ENCODE measurements at places on chromosomes 4 and X.

DNA sequence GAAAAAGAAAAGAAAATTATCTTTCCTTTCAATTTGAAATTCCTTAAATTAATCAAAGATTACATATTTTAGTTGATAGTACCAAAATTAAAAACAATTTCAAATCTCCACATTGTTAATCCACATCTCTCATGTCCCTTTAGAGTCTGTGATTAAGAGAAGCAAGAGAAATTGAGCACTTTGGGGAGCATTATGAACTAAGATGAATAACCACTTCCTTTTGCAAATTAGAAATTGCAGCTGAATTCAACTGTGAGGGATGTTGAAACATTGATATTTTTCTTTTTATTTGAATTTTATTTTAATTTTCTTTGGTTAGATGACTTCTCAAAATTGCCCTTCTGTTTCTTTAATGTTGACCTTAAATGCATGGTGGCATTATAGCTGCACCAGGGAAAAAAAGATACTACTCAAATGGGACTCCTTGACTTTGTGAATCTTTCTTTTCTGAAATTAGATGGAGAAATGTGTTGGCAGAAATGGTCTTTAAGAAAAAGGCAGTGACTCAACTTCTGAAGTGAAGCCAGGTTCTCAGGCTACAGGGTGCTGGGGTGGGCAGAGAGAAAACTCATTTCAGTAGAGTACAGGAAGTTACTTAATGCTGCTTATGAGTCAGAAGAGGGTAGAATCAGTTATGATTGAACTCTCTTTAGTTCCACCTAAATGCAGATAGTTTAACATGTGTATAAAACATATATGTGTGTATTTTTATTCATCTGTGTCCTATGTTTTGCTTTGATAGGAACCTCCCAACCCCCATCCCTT, 92.0 kb upstream of the TNIP3 start:
- DNase-seq = peak; percentile 90

GRCh38 chrX:130083107-130083490, 27.2 kb downstream of the ELF4 start:
- DNase-seq = no peak

GRCh38 chr4:103098341-103098740, 1.3 kb downstream of the BDH2 start:
- DNase-seq = no peak

- no peak for DNase-seq
These were observed 42.4 kb downstream of the KDM6A start for GRCh38 chrX:44915361-44915868.

GRCh38 chrX:68072041-68072440, 361.3 kb downstream of the OPHN1 start:
- DNase-seq = no peak

GRCh38 chr4:14529653-14530052, 472.6 kb upstream of the CPEB2 start:
- no peak for DNase-seq

DNA sequence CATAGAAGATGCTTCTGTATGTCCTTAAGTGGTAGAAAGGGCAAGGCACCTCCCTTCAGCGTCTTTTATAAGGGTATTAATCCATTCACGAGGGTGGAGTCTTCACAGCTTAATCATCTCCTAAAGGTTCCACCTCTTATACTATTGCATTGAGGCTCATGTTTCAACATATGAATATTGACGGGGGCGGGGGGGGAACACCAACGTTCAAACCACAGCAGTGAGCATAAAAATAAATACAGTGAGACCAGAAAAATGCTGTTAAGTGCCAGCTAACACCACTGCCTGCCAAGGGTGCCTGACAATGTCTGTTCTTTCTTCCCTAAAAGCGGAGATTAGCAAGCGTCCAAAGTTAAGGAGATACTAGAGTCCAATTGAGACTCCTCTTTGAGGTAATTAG, 323.3 kb downstream of the STK32B start:
- DNase-seq = no peak

- no peak for DNase-seq
These were observed 35.9 kb upstream of the RELL1 start for GRCh38 chr4:37721995-37722638.

DNA sequence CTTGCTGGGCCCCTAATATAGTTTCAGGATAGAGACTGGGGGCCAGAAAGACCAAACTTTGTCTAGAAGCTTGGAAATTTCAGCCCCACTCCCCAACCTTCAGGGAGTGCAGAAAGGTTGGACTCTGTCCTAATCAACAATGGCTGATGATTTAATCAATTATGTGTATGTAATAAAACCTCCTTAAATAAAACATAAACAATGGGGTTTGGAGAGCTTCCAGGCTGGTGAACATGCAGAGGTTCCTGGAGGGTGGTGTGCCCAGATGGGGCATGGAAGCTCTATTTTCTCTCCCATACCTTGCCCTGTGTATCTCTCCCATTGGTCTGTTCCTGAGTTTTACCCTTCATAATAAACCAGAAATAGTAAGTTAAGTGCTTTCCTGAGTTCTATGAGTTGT, 174.2 kb downstream of the GC start:
- no peak for DNase-seq

- peak; percentile 30 for DNase-seq
These were observed 2.7 kb upstream of the BMX start for GRCh38 chrX:15497865-15498264.

- no peak for DNase-seq
These were observed 548.5 kb upstream of the IGFBP7 start for GRCh38 chr4:57658673-57659072.

- DNase-seq = no peak
These were observed 52.5 kb downstream of the VGLL1 start for GRCh38 chrX:136584545-136584944.

- DNase-seq = no peak
These were observed 211.9 kb downstream of the CEP135 start for GRCh38 chr4:56160636-56161035.

GRCh38 chr4:126733301-126733700, 899.5 kb upstream of the INTU start:
- DNase-seq = no peak

- no peak for DNase-seq
These were observed 173.4 kb downstream of the PAPSS1 start for GRCh38 chr4:107546638-107547037.

DNA sequence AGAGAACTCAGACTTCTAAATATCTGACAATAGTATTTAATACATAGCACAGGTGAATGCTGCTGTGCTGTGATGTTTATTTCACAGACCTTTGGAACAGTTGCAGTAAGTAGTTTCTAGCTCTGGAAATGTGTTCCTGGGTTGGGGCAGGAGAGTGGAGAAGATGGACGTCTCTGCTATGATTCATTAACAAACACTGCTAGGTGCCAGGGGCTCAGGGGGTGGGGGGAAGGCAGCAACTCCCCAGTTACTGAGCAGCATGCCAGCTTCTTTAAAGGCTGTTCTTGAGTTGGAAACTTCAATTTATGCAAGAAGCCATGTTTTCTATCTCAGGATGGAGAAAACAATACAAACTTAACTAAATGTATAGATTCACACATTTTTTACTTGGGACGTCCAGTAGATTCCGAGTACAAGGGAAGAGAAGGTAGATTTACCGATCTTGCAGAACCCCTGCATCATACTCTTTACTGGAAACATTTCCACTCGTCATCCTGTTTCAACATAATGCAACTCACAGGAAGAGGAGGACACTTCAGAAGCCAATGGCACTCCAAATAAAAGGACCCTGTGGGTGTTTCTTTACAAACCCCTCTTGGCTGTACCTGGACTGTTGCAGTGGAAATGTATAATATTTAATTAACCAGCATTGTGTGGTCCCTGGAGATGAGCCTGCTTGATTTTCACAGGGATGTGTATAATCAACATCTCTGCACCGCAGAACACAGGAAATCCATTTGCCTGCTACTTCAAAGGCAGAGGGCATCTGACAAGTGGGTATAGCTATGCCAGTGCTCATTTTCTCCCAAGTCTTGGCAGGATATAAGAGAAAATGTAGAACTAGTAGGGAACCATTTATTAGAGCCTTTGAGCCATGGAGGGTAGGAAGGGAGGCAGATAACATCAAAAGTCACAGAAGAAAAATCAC, 171.4 kb downstream of the SH3KBP1 start:
- no peak for DNase-seq

GRCh38 chr4:102825261-102826091, 1.9 kb downstream of the UBE2D3 start:
- peak; percentile 30 for DNase-seq

- DNase-seq = no peak
These were observed 56.7 kb downstream of the PRPS1 start for GRCh38 chrX:107684956-107685385.

- DNase-seq = peak; percentile 41
These were observed 389.4 kb downstream of the GALNTL6 start for GRCh38 chr4:172202480-172203076.

DNA sequence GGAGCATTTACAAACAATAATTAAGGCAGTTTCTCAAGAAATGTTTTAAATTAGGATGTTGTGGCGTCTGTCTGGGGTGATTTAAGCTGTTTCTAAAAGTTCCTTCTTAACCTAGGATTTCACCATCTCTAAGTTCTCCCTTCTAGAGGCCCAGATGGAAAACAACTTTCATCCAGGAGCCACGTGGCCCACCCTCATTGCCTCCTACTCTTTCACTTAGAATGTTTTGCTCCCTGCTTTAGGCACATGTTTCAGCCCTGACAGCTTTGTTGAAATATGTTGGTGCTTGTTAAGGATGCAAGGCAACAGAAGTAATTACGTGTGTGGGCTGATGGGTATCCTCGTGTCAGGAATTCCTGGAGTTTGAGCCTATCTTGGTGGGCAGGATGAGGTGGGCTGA, 131.3 kb downstream of the GUCY2F start:
- DNase-seq = no peak

GRCh38 chr4:38615847-38616246, 48.2 kb upstream of the KLF3 start:
- no peak for DNase-seq

GRCh38 chrX:155056877-155057792, 13.8 kb downstream of the CMC4 start:
- peak; percentile 70 for DNase-seq

GRCh38 chr4:48853604-48854394, 22.9 kb downstream of the OCIAD1 start:
- DNase-seq = no peak

DNA sequence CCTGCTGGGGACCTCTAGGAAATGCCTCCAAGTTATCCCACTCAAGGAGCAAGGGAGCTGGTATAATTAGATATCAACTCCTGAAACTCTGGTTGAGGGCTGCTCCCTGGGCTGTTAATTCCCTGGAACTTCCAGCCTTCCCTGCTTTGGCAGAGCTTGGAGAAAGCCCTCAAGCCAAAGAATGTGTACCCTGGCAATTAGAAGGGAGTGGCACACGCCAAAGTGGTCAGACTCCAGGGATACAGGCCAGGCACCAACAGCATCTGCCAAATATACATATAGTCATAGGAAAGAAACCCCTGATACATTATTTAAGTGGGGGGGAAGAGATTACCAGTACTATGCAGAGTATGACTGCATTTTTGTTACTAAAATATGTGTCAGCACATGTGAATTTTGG, 616.8 kb downstream of the BCOR start:
- no peak for DNase-seq

GRCh38 chr4:57078685-57079521, 31.3 kb downstream of the IGFBP7 start:
- no peak for DNase-seq

DNA sequence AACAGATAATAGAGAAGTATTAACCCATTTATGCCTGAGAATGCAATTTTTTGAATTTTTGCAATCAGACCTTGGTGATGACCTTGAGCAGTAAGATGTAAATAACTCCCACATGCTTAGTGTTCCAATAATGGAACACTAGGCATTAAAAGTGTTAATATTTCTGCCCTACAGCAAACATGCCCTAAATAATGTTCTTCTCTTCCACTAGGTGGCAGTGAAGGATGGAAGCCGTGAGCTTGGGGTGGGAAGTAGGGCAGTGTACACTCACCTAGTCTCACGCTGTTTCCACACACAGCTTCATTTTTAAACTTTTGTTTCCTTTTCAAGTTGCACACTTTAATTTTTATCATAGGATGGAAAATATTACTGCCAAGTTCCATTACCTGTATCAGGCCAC, 613.1 kb upstream of the HS3ST1 start:
- no peak for DNase-seq

- no peak for DNase-seq
These were observed 535.2 kb downstream of the GALNTL6 start for GRCh38 chr4:172348426-172348825.

- DNase-seq = no peak
These were observed 5.8 kb upstream of the VEGFC start for GRCh38 chr4:176798540-176798939.

GRCh38 chr4:54842656-54843055, 184.9 kb downstream of the KIT start:
- no peak for DNase-seq

DNA sequence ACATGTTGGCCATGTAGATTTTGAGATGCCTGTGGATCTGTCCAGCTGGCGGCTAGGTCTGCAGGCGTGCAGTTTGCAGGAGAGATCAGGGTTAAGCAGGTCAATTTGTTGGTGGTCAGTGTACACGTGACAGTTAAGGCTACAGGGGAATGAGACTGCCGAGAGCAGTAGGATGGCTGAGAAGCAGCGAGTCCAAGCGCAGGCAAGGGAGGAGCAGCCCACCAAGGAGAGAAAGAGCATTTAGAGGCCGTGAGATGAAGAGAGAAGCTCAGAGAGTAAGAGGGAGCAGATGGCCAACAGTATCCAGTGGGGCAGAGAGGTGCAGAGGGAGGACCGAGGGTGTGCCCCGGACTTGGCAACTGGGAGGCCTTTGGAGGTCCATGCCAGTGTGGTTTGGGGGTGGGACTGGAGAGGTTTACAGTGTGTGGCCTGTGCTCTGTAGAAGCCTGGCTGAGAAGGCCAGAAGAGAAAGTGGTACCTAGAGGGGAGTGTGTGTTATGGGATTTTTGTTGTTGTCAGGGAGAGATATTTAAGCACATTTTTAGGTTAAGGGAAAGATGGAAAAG, 18.4 kb downstream of the SNX25 start:
- no peak for DNase-seq

GRCh38 chr4:182421753-182422152, 178.6 kb downstream of the TENM3 start:
- DNase-seq = no peak

GRCh38 chr4:158181906-158182305, 9.1 kb upstream of the GASK1B start:
- DNase-seq = no peak

- peak; percentile 56 for DNase-seq
These were observed 5.9 kb downstream of the IRAK1 start for GRCh38 chrX:154013614-154014360.
